Nucleus accumbens (tissue), 56 donors: ENCODE measurements at places on chromosomes 11 and 22.

DNA sequence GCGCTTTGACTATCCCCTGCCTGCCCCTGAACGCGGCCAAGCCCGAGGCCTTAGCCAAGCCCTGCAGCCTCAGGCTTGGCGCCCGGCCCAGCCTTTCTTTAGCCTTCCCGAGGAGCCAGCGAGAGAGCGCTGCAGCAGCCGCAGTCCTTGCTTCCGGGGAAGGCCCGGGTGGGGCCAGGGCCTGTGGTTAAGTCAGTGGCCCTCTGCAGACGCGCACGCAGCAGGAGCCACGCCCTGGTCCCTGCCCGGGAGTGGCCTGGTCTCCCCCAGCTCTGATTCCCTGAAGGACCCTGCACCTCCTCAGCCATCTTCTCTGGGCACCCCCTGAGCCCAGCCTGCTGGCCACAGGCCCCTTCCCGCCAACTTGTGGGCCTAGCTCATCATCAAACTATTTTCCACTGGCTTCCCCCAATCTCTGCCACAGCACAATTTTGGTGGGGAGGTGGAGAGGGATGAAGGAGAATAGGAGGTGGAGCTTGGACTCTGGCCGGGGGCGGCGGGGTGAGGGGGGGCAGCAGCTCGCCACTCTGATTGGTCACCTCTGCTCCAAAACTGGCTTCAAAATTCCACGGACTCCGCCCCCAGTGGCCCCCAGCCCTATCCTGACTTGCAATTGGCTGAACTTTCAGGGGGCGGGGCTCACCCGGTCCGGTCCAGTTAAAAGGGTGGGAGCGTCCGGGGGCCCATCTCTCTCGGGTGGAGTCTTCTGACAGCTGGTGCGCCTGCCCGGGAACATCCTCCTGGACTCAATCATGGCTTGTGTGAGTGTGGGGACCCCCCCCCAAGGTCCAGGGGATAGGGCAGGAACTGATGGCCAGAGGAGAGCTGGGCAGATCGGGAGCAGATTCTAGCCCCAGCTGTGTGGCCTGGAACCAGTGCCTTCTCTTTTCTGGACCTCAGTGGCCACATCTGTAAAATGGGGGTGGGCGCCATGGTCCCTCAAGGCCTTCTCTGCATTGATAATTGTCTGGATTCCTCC lies at the start of gene LGALS1:
LGALS1 (plus strand) TSS at position 686 of the 979 bp plus-strand sequence; CDS start at position 753, 67 bp downstream.
- DNase-seq: peak; percentile 76

DNA sequence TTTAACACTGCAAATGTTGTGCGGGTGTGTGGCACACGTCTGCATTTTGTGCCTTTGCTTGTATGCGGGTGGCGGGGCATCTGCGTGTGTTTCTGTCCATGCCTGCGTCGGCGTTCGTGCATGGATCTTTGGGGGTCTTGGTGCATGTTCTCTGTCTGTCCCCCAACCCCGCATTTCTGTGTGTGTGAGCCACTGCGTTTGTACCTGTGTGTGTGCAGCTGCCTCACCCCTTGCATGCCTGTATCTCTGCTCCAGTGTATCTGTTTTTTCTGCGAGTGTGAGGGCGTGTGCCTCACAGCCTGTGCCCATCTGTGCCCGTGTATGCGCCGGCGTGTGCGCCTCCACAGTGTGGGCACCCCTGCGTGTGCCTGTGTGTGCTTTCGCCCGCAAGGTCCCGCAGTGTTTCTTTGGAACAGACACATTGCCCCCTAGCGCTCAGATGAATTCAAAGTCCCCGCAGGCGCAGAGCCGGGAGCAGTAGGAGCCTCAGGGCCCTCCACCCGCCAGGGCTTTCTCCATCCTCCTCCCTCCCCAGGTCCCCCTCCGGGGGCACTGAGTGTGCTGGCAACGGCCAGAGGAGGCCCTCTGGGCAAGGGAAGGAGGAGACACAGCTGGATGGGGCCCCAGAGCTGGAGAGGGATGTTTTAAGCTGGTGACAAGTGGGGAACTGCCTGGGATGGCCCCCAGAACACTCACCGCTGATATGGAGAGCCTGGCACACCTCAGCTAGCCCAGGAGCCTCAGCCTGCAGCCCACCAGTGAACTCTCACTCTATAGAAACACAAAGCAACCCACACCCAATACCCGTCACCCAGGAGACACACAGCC lies 3.1 kb upstream of the MN1 start:
- peak; percentile 85 for DNase-seq

- DNase-seq: no peak
Measured at GRCh38 chr11:64267207-64267945, 16.0 kb downstream of the PLCB3 start.

GRCh38 chr11:61774411-61774810 lies 18.0 kb downstream of the TMEM258 start:
- no peak for DNase-seq

- no peak for DNase-seq
Measured at GRCh38 chr11:88039476-88040147, 135.6 kb downstream of the RAB38 start.

- no peak for DNase-seq
Measured at GRCh38 chr11:94910779-94911178, 62.6 kb downstream of the CWC15 start.

DNA sequence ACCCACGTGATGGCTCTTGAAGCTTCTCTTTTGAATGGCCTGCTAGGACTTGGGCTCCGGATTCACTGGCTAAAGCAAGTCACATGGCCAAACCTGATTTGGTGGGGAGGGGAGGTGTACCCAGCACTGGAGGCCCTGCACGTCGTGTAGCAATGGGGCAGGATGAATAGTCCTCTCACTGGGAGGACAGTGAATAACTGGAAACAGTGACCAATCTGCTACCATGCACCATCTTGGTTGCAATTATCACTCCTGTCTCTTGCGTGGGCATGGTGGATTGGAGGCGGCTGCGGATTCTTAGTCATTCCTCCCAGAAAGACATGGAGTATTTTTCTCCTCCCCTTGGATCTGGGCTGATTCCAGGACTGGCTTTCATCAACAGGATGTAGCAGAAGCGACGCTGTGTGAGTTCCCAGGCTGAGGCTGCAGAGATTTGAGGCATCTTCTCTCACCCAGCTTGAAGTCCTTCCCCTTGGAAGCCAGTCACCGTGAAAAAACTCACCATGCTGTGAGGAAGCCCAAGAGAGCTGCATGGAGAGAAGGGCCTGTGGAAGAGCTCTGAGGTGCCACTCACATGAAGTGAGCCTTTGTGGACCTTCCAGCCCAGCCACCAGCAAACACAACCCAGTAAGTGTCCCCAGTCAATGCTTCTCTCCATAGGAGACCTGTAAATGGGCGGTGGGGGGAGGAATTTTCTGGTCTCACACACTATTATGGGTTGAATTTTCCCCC lies 70.4 kb downstream of the IGLL1 start:
- no peak for DNase-seq

DNA sequence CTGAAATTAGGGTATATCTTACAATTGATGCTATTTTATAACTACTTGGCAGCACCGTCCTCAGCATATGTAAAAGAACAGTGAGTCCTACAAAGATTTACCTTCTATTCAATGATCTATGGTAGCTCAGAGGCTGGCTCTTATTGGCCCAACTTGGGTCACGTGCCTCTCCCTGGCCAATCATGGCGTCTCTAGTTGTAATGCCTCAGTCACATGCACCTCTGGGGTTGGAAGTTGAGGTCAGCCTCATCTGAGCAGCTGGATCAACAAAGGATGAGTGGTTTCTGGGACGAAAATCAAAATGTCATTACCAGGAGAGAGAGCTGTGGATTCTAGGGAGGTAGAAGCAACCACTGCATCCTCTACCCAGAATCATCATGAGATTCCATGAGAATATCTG lies 22.9 kb upstream of the ASPHD2 start:
- DNase-seq: no peak

DNA sequence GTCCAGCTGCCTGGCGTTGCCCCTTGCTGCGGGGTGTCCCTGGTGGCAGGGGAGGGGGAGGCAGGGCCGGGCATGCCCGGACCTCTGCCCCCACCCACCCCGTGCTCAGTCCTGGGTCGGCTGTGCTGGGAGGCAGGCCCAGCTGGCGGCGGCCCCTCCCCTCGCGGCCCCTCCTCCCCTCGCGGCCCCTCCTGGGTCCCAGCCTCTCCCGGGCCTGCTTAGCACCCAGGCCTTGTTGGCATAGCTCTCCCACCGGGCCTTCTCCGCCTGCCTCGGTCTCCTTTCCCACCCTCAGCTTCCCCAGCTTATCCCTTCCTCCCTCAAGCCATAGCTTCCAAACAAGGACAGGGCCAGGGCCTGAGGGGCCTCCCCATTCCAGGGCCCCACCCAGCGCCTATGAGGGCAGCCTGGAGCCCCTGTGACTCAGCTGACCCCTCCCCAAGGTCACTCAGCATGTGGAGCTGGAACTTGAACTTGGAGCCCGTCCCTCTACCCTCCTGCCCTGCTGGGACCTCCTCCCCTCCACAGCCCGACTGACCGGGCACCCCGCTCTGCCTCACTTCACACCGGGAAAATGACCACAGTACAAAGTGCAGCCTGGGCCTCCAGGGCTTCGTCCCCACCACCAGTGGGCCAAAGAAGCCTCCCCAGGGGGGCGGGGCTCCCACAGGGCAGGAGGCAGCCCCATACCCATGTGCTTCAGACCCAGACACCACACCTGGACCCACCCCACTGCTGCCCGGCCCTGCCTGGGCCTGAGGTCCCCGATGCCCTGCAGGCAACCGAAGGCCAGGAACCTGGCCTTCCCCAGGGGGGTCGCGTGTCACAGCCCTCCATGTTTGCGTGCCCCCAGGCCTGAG lies 1.2 kb downstream of the EPS8L2 start:
- no peak for DNase-seq

GRCh38 chr11:127182586-127183203 lies 182.1 kb upstream of the KIRREL3 start:
- DNase-seq: no peak

DNA sequence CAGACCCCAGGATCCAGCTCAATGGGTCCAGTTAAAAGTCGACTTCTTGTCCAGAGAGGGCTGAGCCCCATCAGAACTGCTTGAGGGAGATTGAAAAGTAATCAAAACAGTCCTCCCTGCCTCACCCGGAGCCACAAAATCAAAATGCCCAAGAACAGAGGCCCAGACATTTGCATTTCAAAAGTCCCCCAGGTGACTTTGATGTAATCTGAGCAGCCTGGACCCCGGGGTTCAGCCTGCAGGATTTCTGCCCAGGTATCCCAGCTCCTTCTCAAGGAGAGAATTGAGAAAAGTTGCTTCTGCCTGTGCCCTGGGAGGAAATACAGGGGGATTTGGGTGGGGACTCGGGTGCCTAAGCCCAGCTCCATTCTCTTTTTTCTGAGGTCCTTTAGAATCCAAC lies 1385.0 kb downstream of the TBC1D22A start:
- DNase-seq: no peak

GRCh38 chr11:55658031-55658573 lies 3.9 kb upstream of the OR4C6 start:
- DNase-seq: no peak

GRCh38 chr11:116590844-116591570 lies 181.8 kb downstream of the BUD13 start:
- DNase-seq: no peak

DNA sequence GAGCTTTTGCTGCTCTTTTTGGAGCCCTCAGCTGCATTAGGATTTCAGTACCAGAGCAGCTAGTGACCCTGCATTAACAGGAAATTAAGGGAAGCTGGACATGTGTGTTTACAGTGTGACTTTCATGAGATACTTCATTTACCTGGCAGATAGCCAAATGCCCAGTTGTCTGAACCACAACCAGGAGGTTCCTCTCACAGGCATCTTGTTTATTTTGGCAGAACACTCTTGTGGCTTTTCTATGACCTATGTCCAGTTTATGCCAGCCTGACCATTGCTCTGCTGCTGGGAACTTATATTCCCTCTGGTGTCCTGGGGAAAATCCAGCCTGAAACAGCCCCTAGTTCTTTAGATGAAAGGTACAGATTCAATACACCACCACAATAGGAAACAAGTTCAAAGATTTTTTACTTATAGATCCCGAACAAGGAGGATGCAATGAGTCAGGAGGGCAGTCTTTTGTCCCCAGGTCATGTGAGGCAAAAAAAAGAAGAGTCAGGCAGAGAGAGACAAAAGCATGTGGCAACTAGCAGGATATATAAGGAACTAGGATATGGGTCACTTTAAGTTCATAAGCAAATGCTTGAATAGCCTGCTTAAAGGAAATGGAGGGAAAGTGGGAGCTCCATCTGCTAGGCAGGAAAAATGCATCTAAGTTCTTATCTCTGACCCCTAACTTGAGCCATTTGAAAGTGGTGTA lies 379.3 kb downstream of the INSC start:
- DNase-seq: no peak

DNA sequence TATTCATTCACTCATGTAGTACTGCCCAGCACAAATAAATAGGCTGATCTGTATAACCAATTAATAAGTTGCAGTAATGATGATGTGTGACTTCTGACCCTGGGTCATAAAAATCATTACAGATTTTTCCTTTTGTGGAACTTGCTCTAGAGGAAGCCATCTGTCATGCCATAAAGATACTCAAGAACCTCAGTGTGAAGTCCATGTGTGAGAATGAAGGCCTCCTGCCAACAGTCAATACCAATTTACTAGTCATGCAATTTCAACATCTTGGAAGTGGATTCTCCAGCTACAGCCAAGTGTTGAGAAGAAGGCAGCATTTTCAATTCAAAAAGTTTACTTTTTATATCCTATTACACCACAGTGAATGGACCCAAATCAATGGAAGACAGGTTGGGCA lies 435.6 kb upstream of the LRRC4C start:
- DNase-seq: no peak

DNA sequence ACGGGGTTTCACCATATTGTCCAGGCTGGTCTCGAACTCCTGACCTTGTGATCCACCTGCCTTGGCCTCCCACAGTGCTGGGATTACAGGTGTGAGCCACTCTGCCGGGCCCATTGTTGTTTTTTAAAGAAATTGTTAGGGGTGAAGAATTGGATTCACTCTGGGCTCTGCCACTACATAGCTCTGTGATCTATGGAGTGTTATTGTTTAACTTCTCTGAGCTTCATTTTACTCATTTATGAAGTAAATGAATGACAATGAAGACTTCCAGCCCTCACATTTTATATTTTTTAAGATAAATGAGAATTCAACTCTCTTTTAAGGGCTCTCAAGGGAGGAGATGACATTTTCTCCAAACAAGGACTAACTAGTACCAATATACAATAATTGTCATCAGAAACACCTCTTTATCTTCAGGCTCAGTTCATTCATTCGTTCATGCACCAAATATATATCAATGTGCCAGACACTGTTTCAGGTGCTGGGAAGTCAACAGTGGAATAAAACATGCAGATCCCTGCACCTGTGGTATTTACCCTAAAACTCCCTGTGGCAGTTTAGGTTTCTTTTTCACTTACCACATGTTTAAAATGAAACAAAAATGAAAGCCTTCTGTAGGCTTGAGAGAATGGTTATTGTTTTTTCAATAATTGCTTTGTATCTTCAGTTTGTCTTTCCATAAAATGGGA lies 23.5 kb upstream of the GRAMD1B start:
- no peak for DNase-seq

- no peak for DNase-seq
Measured at GRCh38 chr22:29994943-29995342, 85.3 kb upstream of the HORMAD2 start.
